LHCN-M2 (cell line): ENCODE measurements at places on chromosomes 7 and 10. TPM values are rescaled to one million over a fixed set of nuclear protein-coding genes. Genes with fewer than 3 reads are reported as not detected.

DNA sequence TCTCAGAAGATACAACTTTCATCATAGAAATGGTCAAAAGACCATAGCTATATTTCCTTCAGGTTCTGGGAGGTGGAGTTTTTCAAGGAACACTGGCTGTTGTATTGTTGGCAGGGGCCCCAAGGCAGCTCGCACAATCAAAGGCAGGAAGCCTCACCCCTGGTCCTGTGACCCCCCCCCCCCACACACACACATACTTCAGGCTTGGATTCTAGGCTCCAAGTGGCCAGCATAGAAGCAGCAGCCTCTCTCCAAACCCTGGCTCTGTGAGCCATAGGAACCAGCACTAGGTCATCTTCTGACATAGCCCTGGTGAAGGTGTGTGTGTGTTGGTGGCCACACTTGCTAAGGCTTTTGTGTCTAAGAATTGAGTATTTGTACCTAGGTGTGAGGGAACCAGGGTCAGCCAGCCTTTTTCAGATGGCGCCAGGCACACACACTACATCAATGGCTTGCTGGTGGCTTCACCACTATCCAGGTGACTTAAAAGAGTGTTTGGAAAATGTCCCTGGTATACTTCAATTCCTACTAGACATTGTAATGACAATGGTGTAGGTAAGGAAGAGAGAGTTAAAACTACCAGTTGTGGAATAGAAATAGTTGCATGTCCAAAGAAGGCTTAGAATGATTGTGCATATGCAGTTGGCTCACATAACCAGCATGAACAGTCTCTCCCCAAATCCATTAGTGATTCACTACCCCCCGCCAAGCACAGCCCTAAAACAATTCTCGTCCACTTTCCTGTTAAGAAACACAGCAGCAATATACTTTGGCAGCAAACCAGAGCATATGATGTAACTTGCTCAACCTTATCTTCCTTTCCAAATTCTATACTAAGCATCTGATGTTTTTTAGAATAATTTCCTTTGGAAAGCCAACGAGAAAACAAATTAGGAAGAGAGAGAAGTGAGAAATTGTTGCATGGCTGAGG is 91.3 kb downstream of the AVL9 start:
- DNase-seq = peak; percentile 97

GRCh38 chr7:155787171-155787851 is 25.0 kb downstream of the SHH start:
- no peak for DNase-seq

- no peak for DNase-seq
Measured at GRCh38 chr7:157253850-157254249, 83.0 kb upstream of the DNAJB6 start.

- no peak for DNase-seq
Measured at GRCh38 chr7:105153531-105153930, 139.5 kb downstream of the KMT2E start.

DNA sequence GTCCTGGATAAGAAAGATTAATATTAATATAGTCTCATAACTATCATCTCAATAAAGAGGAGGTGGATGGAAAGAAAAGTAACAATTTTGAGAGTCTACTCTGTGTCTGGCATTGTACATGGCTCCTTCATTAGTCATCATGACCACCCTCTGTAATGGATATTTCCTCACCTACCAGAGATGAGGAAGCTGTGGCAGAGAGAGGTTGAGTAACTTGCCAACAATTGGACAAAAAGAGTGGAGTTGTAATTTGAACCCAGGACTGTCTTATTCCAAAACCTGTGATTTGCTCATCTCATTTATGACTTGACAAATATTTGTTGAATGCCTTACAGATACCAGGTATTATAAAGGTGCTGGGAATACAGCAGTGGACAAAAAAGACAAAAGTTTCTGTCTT is 2.1 kb upstream of the IDE start:
- peak; percentile 65 for DNase-seq

DNA sequence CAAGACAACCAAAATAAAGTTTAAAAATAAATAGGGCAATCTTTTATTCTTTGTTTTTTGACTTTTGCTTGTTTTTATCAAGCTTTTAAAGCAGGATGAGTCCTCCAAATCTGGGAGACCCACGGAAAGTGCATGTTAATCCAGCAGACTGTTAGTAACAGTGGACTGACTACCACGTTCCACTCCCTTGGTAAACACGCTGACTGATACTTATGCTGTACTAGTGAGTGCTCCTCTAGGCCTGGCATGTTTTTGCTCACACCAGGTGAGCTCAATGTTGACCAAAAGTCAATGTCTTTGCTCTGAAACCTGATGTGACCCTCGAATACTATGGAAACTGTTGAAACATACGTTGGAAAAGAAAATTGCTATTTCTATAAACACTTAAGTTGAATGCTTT is 88.4 kb downstream of the KIAA1549 start:
- DNase-seq = no peak

DNA sequence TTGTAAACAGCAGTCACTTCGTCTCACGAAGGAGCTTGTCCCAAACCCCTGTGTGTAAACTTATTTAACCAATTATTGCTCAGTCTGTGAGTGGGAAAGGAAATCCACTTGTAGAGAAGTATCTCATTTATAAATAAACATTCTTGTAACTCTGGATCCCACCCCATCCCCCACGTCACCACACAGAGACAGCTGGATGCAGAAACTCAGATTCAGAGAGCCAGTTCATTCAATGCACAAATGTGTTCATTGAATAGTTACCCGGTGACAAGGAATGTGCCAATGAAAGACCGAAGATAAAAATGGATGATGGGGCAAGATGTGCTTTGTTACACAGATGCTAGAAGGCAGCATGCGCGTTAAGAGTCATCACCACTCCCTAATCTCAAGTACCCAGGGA is 8.3 kb upstream of the OCM start:
- DNase-seq = peak; percentile 35

OR13A1 gene
- not detected in 2 replicates for total RNA-seq

GRCh38 chr10:26417136-26417535 is 21.0 kb upstream of the APBB1IP start:
- no peak for DNase-seq

DNA sequence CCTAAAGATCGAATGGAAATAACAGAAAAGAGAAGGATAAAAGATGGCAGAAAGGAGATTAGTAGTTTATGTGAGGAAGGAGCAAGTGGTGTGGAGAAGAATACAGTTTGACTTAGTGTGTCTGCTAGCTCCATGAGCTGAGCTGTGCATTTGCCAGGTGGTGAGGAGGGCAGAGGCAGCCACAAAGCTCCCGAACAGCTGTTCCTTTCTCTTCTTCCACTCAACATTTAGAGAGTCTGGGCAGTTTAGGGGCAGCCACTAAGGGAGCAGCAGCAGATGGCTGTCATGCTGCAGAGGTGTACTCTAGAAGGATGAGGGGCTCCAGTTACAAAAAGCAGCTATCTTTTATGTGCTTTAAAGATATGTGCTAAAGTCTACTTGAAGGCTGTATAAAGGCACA is 674.4 kb downstream of the GRM8 start:
- DNase-seq = peak; percentile 93

DNA sequence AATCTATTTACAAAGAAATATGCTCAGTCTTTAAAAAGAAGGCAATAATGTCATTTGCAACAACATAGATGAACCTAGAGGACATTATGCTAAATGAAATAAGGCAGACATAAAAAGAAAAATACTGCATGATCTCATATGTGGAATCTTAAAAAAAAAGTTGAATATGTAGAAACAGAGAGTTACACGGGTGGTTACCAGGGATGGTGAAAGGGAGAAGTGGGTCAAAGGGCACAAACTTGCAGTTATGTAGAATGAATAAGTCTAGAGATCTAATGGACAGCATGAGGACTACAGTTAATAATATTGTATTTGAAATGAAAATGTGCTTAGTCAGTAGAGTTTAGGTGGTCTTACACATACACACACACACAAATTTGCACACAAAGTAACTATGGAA is 88.2 kb upstream of the CCDC71L start:
- no peak for DNase-seq

DNA sequence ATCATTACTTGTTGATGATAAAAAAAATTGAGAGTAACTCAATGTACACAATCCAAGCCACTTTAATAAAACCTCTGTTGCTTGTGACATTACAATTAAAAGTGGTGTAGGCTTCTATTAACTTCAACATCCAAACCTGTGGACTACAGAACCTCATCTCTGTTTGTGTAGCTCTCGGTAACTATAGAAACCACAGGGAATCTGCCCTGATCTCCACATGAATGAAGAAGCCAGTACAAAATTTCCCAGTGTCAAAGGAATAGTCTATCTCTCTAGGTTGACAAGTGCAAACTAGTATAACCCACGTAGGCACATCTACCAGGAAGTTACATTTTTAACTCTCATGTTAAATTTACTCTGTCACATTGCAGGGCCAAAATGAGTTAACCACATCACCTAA is 204.3 kb downstream of the CHCHD3 start:
- no peak for DNase-seq

DNA sequence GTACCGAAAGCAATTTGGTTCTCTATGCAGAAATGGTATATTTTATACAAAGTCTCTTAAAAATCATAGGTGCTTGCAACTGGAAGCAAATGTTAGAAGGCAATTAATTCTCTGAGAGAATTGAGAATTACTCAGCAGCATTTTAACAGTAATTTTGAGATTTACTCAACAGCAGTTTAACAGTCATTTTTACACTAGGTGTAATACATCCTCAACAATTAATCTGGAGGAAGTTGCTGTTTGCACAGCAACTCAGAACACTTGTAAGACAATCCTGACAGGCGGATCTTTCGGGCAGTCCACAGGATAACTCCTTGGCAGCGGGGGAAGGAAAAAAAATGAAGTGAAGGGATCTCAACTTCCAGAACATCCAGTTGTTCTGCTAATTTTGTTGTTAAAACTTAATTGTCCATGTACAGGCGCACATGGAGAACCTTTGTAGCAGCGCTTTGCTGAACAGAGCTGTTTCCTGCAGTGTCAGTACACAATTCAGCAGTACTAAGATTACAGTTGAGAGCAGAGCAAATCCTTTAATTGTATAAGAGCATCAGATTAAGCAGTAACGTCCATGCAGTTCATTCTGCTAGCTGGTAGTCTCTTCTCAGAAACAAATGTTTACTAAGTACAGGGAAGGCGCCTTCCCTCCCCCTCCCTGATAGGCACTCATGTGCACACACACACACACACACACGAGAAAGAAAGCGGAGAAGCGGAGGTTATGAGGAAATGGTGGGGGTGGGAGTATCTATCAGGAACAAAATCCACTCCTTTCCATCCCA is 43.8 kb downstream of the ENO4 start:
- DNase-seq = no peak

DNA sequence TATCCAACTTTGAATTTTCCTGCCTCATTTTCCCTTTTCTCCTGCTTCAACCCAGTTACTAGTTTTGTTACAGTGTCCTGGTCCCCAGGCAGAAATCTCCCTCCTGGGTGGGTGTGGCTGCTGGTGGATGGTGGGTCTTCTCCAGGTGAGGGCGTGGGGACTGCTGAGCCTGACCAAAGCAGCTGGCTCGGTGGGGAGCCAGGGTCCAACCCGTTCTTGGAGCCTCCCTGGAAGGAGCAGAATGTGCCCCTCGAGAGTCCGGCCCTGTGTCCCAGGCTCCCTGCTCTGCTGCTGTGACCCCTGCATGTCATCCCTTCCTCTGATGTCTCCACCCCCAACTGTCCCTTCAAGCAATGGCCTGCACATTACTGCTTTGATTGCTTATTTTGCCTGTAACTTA is 86.6 kb upstream of the TCERG1L start:
- DNase-seq = no peak

GRCh38 chr7:105940109-105940508 is 23.0 kb upstream of the CDHR3 start:
- DNase-seq = no peak

DNA sequence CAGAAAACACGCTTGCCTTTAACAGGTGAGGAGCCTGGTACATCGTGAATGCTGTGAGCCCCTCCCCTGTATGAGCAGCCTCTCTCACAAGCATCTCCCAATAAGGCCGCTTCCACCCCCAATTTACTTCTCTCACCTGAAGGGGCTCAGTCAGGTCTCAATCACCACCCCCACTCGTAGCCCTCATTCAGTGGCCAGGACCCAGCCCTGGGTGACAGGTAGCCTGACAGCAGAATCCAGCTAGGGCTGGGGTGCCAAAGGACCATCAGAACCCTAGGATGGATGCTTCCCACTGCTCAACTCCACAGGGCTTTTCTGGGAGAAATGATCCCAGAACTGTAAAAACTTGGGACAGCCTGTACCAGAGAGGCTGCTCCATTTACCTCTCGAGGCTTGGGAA is 6.4 kb upstream of the NDST2 start:
- no peak for DNase-seq

- DNase-seq = no peak
Measured at GRCh38 chr10:42977032-42977416, 99.8 kb upstream of the RET start.

GRCh38 chr10:123132576-123133477 is 2.9 kb upstream of the HMX3 start:
- peak; percentile 75 for DNase-seq

DNA sequence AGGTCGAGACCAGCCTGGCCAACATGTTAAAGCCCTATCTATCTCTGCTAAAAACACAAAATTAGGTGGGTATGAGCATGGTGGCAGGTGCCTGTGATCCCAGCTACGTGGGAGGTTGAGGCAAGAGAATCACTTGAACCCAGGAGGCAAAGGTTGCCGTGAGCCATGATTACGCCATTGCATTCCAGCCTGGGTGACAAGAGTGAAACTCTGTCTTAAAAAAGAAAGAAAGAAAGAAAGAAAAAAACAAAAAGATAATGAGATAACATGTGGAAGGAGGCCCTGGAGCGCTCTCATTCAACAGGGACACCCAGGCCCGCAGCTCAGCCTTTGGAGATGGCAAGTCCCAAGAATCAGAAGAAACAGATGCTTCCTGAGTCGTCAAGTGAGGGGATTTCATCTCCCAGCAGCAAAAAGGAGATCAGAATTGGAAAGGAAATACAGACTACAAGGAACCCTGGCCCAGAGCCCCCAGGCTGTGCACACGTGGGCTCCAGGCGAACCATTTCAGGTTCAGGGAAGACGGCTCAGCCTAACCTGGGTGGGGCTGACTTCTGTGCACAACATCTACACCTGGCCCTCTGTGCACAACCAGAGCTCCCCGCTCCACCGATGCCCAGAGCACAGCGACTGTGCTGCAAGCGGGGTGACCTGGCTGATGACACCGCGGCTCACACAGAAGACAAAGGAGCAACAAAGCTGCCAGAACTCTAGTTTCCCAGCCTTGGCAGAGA is 33.3 kb downstream of the GNA12 start:
- DNase-seq = no peak

GRCh38 chr10:63653747-63654146 is 132.5 kb downstream of the REEP3 start:
- no peak for DNase-seq

DNA sequence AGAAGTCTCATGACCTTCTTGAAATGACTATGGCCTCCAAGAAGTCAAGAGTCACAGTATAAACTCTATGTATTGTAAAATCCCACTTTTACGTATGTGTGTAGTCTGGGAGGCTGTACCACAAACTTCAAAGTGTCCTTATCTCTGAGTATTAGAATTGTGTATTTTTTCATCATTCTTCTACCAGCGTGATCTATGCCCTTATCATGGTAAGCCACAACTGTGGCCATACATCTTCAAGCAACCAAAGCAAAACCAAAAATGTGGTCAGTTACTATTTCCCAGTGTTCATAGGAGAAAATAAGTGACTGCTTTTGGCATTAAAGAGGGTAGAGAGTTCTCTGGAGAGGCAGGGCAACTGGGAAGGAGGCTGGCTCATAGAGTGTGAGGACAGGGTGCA is 42.8 kb downstream of the SPOCK2 start:
- no peak for DNase-seq

GDF2 gene
- not detected in 2 replicates for total RNA-seq
